ENCODE measurements at places on chromosomes 11 and 22.

- DNase-seq: no peak
These were observed 1.1 kb upstream of the PELI3 start for GRCh38 chr11:66465373-66466224.

DNA sequence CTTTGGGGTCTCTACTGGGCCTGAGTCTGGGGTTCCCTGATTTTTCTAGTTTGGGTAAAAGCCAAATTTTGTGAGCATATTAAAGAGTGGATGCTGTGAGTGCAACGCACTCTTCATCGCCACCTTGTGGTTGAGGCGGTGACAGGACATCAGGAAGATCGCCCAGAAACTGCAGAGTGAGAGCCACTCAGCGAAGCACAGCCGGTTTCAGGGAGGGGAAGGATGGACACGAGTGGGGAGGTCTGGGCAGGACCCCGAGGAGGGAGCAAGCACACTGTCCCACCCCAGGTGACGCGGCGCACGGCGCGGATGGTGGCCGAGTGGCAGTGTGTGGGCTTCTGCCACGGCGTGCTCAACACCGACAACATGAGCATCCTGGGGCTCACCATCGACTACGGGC is 9.1 kb downstream of the SELENOO start:
- DNase-seq: no peak

- no peak for DNase-seq
These were observed 17.8 kb downstream of the PI4KA start for GRCh38 chr22:20840646-20841371.

GRCh38 chr22:44815099-44816070 is 63.0 kb downstream of the ARHGAP8 start:
- no peak for DNase-seq

DNA sequence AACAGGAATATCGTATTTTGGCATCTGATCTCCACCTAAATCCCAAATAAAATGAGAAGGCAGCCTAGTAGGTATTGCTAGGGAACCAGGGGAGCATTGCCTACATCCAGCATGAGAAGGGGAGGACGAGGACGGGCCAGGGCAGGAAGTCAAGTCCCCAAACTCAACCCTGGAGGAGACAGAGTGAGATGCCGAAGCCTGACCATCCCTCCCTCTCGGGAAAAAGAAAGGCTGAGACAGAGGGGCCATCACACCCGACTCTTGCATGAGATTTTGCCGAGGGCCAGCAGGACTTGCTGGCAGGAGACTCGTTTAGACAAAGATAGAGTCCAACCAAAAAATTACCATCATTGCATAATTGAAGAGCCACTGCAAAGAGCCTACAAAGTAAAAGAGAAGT is 50.2 kb upstream of the SPATA19 start:
- DNase-seq: no peak

DNA sequence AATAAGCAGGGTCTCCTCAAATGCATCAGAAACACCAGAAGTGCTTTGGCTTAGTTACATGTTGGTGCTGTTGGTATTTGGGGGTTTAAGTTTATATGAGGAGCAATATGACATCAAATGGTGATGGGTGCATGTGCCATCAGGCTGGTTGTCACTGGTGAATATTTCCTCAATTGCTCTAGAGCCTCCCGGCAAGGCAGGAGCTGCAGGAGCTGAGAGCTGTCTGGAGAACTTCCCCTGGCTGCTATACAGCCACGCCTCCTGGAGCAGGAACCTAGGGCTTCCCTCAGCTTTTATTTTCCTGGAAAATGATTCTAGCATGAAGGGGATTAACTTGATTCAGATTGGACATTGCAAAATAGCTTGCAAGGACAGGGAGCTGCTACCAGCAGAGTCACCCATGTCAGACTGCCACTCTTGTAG is 15.8 kb downstream of the IGLL5 start:
- no peak for DNase-seq
